Right cardiac atrium (tissue), 5 donors: ENCODE measurements at places on chromosomes 11 and 22. TPM values are rescaled to one million over a fixed set of nuclear protein-coding genes. Genes with fewer than 3 reads are reported as not detected.

- DNase-seq = no peak
These were observed 12.7 kb upstream of the IL10RA start for GRCh38 chr11:117973503-117973860.

DNA sequence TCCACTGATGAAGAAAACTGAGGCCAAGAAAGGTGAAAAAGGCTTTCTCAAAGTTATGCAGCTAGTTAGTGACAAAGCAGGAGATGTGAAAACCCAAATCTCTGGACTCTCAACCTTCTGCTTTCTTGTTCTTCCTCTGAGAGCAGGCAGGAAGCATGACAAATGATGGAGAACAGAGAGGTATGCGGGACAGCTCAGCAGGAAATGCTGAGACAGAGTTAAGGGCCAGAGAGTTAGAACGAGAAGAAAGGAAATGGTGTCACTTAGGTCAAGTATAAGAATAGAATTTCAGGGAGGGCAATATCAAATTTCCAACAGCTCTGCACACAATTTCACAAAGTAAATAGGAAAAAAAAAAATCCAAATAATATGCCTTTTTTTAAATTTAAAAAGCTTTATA is 67.6 kb upstream of the ARHGAP42 start:
- DNase-seq = no peak

GRCh38 chr11:1304380-1304779 is 5.1 kb downstream of the TOLLIP start:
- DNase-seq = no peak

- DNase-seq = no peak
These were observed 375.9 kb downstream of the LUZP2 start for GRCh38 chr11:24872651-24873311.

DNA sequence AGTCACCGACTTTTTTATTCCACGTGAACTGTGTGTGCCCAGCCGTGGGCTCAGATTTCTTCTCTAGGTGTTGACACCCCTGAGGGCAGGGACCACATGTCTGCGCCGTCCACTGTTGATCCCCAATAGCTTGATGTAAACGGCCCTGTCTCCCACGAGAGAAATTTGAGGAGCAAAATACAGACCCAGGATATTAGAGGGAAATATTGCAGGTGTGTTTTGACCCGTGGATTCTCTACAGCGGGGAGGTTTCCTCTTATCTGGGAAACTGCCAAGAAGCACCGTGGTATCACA is 437.5 kb downstream of the TBC1D22A start:
- DNase-seq = no peak

- DNase-seq = peak; percentile 85
These were observed 52.6 kb downstream of the PITPNB start for GRCh38 chr22:27866135-27867084.

DNA sequence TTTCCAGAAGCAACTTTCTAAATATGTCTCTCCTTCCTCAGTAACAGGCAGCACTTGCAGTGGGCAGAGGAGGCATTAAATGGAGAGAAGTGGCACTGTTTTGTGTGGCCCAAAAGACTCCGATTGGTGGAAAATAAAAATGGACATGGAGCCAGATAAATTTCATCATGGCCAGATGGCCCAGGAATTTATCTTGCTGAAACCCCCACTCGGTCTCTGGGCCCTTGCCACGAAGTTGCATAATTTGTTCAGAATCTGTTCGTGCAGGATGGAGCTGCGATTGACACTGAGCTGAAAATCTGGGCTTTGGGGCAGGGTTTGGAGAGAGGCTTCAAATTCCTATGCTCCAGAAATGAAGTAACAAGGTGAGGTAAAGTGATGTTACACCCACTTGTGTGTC is 65.5 kb downstream of the C11orf91 start:
- peak; percentile 87 for DNase-seq

DNA sequence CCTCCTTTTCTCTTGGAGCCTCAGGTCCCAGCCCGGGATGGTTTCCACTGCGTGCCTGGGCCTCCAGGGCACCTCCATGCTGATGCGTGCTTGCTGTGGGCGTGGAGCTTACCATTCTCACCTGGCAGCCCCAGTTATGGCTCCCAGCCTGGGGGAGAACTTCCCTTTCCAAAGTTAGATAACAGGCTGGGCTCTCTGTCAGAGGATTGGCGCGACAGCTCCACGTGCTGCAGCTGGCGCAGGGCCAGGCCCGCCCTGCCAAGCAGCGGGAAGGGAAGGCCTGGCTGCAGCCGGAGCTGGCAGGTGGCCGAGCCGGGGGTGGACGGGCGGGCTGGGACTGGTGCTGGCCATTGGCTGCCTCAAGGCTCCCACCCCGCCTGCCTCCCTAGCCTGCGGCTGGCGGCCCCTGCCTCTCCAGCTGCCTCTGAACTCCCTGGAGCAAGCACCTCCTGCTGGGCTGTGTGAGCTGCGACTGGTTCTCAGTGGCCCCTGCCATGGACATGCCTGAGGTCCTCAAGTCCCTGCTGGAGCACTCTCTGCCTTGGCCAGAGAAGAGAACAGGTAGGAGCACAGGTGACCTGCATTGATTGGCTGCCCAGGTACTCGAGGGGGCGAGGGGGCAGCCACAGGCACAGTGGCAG is 14.6 kb upstream of the TEF start:
- DNase-seq = peak; percentile 100

DNA sequence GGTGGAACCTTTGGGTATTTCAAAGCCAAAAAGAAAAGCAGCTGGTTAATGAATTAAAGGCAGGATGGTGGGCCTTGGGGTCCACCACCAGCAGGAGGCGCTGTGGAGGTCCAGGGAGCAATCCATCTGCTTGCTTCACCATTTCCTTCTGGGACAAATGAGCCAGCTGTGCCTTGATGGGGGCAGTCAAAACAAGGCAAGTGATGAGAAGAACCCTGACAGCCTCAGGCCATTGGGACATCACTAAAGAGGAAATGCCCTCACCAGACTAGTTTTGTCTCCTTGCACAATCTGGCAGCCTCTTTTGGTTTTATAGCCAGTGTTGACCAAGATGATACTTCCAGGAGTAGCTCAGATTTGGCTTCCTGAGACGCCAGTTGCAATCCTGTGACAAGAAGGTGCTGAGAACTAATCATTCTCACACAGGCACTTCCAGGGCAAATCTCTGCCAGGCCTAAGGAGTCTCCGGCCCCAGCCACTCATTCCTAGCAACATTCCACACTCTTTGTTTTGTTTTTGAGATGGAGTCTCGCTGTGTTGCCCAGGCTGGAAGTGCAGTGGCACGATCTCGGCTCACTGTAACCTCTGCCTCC is 38.2 kb upstream of the WEE1 start:
- peak; percentile 90 for DNase-seq

- DNase-seq = no peak
These were observed 67.8 kb upstream of the ADORA2A start for GRCh38 chr22:24359452-24360120.

- DNase-seq = no peak
These were observed 3.8 kb upstream of the C11orf91 start for GRCh38 chr11:33704240-33705002.

GRCh38 chr11:45560155-45560912 is 105.1 kb downstream of the CHST1 start:
- DNase-seq = no peak

DNA sequence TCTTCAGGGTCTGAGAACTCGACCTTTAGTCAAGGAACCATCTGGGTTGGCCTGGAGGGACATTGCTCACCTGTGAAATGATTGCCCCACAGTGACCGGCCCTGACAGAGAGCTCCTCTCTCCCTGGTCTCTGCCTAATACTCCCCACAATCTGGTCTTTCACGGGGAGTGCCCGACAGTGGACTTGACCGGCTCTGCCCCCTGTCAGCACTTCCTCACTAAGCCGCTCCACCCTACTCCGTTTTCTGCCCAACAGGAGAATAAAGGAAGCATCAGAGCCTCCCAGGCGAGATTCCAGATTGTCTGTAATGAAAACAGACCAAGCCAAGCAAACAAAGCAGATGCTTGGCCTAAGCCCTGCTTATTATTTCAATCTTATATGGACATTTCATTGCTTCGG is 87.8 kb downstream of the FBXO7 start:
- no peak for DNase-seq

GRCh38 chr11:11178671-11179638 is 174.1 kb downstream of the CSNK2A3 start:
- no peak for DNase-seq

DNA sequence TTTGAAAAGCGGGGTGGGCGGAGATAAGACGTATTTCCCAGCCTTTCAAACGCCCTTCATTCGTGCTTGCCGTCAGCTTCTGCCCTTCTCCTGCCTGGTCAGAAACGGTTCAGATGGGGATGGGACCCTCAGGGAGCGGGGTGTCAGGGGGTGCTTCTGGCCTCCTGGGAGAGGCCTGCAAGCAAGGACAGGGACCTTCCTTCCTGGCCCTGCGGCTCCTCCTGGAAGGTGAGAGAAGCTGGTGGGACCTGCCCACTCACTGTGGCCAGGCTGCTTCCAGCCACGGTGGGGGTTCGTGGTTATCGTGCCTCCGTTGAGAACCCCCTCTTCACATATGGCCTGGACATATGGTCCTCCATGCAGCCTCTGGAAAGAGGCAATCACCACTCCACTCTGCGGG is 104.6 kb downstream of the MPPED1 start:
- no peak for DNase-seq

DNA sequence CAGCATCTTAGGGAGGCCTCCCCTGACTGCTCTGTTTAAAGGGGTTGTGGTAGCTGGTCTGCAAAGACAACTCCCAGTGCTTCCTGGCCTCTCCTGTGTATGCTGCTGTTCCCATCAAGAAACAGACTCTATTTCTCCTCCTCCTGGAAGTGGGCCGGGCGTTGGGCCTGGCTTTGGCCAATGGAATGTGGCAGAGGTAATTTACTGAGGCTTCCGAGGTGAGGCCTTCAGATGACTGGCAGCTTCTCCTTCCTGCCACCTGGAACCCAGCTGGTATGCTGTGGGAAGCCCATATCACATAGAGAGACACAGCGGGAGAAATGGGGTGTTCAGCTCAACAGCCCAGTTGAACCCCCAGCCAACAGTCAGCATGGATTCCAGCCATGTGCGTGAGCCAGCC is 25.1 kb upstream of the EIF3D start:
- no peak for DNase-seq

- DNase-seq = no peak
These were observed 51.6 kb downstream of the MS4A13 start for GRCh38 chr11:60566776-60567175.

DNA sequence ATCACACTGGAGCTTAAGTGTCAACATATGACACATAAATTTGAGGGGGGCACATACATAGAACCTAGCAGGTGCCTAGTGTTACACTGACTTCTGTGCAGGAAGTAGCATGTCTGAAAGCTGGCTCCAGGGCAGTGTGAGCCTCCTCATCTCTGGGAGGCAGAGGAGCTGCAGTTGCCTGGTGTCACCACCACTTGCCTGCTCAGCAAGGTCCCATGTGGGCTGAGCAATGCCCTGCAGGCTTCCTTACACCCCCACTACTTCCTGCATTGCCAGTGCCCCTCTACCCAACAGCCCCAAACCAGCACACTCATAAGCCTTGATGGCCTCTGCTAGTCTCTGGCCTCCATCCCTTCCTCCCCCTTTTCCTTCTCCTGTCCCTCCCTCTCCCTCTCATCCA is 165.8 kb downstream of the BUD13 start:
- DNase-seq = no peak

GRCh38 chr11:105824457-105825013 is 197.5 kb downstream of the MSANTD4 start:
- no peak for DNase-seq

GRCh38 chr11:64593156-64594105 is 2.4 kb downstream of the SLC22A12 start:
- DNase-seq = no peak

DNA sequence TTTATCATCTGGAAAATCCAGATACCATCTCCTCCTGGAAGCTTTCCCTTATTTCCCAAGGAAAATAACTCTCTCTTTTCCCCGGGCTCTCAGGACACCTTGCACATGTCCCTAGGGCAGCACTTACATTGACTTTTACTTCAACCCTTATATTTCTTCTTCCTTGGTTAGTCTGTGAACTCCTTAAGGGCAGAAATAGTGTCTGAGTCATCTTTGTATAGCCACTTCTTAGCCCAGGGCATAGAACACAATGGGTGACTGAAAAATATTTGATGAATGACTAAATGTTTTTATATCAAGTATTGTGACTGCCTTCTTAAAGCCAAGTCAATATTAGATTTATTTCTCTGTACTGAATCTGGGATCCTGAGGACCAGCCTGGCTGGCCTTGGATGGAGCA is 45.4 kb upstream of the MYOD1 start:
- DNase-seq = no peak

DNA sequence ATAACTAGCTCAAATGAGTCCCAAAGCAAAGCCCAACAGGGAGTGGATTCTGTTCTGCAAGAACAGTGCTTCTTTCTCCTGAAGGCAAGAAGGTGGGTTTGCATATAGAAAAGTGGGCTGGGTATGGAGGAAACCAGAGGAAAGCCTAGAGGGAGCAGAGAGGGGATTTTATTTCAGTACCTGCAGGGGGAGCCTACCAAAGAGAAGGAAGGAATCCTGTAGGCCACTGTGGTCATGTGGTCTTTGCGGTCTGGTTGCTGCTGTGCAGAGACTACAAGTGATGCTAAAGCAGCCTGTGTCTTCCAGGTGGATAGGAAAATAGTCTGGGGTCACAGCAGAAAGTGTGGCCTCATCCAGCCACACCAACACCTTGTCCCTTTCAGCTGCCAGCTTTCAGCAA is 33.2 kb upstream of the ZBTB16 start:
- DNase-seq = no peak

GRCh38 chr22:26953012-26953883 is 295.9 kb downstream of the MIAT start:
- DNase-seq = no peak

DNA sequence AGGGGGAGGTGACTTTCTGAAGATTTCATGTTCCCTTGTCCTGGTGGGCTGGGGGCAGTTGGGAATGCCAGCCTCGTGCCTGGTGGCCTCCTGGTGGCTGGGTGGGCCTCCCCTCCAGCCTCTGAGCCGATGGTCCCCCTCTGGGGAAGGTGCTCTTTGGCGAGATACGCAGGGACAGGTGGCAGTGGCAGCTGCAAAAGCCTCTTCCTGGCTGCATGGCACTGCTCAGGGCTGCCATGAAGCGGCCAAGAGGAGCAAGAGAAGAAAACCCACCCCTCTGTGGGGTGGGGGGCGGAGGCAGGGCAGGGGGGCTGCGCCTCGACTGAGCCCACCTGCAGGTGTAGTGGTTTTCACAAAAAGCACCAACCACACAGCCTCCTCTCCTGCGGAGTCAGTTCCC is 61.8 kb upstream of the PHF21B start:
- no peak for DNase-seq

The OR52E8 gene
- not detected for total RNA-seq

The KRTAP5-9 gene
- total RNA-seq = not detected

The CDC42EP1 gene
- total RNA-seq = 23.6 TPM

The UPK3A gene
- total RNA-seq = not detected

The F2 gene
- total RNA-seq = not detected

The FXYD6 gene
- total RNA-seq = 36.1 TPM

The TRIM44 gene
- total RNA-seq = 41.8 TPM

The ZBTB44 gene
- 47.0 TPM for total RNA-seq

The PTPMT1 gene
- total RNA-seq = 17.2 TPM

The KLHL22 gene
- 25.8 TPM for total RNA-seq

The OR52H1 gene
- total RNA-seq = not detected

The SLC22A8 gene
- total RNA-seq = not detected

The ZNF215 gene
- total RNA-seq = 1.0 TPM
